ENCODE measurements at places on chromosomes 2 and 18.
A peak's percentile ranks its signal among the peaks of the same experiment; 100 is the strongest.

- no peak for DNase-seq
These were observed 36.8 kb downstream of the CHST10 start for GRCh38 chr2:100380681-100381080.

GRCh38 chr2:240280621-240281020, 140.2 kb upstream of the OTOS start:
- no peak for DNase-seq

DNA sequence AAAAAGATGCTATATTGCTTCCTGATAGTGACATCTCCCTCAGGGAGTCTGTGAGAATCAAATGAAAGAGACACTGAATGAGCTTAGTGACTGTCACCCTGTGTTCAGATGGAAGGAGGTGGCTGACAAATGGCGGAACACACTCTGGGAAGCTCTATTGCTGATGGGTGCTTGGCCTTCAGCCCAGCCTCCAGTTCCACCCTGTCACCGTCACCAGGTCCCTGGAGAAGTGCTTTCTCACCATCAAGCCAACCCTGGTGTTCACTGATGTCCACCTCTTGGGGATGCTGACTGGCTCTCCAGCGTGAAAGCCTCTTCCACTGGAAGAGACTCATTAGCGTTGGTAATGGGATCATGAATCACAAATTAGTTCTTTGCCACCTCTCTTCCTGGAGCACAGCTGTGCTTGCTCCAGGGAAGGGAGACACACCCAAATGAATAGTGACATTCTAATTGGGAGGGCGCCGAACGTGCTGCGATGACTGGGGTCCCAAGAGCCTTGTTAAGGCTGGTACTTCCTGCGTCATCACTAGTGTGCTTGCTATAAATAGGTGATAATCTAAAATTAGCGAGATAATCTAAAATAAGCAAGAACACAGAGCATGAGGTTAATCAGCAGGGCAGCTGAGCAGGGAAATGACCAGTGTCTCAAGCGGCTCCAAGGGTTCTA, 154.0 kb downstream of the CLIP4 start:
- peak; percentile 7 for DNase-seq

DNA sequence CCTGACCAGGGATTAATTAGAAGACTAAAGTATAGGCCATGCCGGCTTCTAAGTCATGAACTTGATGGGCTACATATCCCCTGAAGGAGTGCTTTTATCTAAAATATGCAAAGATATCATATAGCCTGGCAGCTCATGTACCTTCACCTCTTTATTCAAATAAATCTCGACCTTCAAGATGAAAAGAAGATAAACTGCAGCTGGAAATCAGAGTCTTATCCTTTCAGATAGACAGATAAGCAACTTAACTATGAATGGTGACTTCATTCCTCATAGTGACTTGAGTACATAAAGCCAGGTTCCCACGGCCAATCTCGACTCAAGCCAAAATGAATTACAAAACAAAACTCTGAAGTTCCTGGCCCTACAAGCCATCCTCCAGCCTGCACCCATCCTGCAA, 165.3 kb upstream of the KLHL29 start:
- DNase-seq: no peak

GRCh38 chr2:241617431-241618154, 19.4 kb downstream of the THAP4 start:
- peak; percentile 24 for DNase-seq

DNA sequence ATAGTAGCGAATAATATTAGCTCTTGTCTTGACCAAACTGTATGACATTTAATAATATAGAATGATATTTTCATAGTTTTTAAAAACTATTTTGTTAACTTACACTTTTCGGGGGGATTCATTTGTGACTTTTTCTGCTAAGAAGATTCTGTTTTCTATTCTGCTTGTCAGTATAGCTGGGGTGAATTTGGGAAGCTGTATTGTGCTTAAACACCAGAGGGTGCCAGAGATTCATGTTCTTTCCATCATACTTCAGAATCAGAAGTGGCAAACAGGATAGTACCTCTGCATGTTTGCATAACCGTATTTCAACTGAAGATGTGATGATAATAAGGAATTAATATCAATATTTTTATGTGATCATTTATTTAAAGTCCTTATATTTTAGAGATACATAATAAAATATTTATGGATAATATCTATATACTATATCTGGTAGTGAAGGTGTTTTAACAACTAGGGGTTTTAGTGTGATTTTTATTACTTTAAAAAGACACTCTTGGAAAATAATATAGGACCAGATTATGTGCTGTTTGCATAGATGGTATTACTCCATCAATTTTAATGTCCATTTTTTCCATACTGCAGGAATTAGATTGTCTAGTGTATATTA, 81.0 kb downstream of the TAF4B start:
- peak; percentile 59 for DNase-seq

DNA sequence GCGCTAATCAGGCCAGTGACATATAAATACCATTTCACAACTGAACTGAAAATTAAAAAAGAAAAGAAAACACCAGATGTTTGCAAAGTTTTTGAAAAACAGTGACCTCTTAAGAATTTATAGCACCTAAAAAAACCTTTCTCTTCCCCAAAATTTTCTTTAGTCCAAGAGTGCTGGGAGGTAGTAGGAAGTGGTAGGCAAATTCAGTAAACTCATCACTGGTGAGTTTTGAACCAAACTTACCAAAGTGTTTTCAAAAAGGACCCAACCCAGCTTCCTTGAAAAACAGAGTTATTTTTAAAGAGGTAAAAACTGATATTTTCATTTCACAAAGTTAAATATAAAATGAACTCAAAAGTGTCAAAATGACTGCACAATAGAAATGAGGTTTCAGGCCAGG, 90.4 kb downstream of the TMEM247 start:
- DNase-seq: no peak

DNA sequence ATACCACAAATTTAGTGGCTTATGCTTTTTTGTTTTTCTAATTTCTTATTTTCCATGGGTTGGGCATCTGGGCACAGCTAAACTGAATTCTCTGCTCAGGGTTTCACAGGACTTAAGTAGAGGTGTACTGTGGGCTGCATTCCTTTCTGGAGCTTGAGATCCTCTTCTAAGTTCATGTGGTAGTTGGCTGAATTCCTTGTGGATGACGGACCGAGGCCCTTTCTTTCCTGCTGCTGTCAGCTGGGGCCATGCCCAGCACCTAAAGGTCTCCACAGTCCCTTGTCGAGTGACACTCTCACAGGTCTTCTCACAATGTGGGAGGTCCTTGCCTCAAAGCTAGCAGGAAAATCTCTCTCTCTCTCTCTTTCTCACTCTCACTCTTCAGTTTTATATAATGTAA, 433.5 kb upstream of the LRATD1 start:
- no peak for DNase-seq

GRCh38 chr2:231449503-231450054, 14.7 kb downstream of the NCL start:
- DNase-seq: no peak

- DNase-seq: no peak
These were observed 13.9 kb downstream of the SCG2 start for GRCh38 chr2:223588251-223588650.

- no peak for DNase-seq
These were observed 47.2 kb upstream of the XPO1 start for GRCh38 chr2:61585383-61585782.

DNA sequence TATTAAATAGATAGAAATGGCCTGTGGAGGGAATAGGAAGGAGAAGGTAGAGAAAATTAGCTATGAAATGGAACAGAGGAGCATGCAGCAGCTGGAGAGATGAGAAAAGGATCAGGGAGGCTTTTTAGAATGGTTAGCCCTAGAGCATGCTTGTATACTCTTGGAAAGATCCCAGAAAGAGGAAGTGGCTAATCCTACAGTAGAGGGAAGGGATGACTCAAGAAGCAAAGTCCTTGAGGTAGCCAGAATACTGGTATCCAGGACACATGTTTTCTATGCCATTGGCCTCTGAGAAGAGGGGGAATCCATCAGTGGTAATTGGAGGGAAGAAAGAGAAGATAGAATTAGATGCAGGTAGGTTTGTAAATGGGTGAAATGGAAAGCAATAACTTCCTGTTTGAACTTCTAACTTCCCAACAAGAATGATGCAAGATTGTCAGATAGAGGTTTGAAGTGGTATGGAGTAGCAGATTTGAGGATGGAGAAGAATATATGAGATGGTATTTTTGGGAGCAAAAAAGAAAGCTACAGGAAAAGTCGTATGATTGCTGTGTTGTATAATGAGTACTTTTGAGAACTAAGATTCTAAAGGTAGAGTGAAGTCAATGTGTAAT, 17.1 kb upstream of the OSBPL6 start:
- DNase-seq: peak; percentile 58

DNA sequence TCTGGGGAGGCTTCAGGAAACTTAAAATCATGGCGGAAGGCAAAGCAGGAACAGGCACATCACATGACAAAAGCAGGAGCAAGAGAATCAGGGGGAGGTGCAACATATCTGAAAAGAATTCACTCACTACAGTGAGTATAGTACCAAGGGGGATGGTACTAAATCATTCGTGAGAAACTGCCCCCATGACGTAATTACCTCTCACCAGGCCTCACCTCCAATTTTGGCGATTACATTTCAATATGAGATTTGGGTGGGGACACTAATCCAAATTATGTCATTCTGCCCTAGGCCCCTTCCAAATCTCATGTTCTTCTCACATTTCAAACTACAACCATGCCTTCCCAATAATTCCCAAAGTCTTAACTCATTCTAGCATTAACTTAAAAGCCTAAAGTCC, 740.8 kb upstream of the SOX11 start:
- no peak for DNase-seq

DNA sequence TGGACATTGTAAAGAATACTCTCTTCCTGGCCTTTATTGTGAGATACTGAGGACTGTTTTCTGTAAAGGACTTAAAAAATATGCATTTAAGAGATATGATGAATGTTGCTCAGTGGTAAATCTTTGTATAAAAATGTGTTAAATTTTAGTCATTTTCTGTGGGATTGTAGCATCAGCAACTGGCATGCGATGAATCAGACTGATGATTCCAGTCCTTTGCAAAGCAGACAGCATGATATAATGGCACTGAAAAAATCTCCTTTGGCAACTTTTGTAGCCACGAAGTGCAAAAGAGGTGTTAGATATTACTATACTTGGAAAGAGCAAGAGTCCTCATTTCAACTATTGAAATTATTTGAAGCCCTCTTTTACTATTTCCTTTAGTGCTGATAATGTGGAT, 678.7 kb downstream of the PLCL1 start:
- peak; percentile 60 for DNase-seq

DNA sequence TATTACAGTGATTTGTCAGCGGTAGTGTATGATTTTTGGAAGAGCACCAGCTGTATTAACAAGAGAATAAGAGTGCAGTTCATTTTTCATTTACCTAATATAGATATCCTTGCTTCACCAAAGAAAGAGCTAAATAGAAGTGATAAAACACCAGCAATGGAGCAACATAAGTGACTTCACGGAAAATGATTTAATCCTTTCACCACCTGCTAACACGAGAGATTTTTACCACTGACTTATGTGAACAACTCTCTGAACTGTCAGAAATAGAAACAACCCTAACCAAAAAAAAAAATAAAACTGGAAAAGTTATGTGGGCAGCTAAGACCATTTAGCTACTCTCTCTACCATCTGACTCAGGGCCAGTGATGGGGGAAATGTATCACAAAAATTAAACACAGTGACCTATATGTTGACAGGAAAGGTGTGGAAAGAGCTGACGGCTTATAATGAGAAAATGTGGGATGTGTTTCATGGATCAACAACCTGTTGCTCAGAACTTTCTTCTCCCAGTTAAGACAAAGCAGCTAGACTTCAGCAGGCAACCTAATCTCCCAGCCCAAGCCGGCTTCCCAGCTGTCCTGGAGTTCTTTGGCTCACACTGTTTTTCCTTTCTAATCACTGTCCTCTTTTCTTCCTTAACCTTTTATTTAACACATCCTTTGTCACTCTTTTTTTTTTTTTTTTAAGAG, 272.7 kb downstream of the SS18 start:
- DNase-seq: no peak

DNA sequence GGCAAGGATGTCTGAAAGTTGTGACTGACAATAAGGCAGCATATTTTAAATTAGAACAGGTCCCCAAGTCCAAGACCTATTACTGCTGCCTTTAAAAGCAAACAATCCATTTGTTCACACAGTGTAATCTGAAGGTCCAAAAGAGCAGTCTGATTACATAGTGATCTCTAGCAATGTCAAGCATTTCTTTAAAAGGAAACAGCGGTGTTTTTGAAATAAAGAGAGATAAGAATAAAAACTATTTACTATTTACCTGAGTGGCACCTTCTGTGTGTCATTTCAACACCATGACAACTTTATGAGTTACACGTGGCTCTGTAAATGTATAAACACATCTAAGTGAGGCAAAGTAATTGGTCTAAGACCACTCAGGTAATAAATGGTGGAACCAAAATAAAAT, 1009.9 kb upstream of the CNTNAP5 start:
- no peak for DNase-seq

DNA sequence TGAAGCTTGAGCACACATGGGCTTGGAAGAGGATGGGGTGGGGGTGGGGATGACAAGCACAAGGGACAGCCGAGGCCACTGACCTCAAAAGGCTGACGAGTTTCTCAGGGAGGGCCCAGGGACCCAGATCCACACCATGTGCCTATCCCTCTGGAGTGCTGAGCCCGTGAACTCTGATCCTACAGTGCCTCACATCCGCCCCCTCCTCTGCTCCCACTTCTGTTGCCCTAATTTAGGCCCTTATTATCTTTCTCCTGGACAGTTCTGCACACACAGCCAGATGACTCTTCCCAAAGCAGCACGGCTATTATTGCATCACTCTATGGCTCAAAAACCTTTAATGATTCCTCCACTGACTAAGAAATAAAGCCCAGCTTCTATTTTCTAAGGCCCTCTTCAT, 24.8 kb downstream of the CYRIA start:
- DNase-seq: no peak

- DNase-seq: no peak
These were observed 60.1 kb upstream of the TUBA3E start for GRCh38 chr2:130258356-130258755.

- DNase-seq: peak; percentile 18
These were observed 638 bp downstream of the RPS7 start for GRCh38 chr2:3575534-3576262.

DNA sequence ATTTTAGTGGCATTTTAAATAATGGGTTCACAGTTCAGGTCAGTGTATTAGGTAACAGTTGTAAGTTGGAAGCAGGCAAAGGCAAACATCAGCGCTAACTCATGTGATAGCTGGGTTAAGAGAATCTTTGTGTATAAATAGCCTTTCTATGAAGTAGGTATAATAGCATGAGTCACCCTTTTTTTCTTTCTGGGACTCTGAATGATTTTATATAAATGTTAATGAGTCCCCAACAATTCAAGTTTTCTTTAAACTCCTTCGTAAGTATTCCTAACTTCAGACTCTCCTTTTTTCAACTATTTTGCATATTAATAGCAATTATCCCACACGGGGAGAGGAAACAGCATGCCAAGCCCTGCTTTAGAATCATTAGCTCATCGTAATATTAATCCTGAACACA, 384.3 kb downstream of the PIK3C3 start:
- DNase-seq: no peak

- DNase-seq: no peak
These were observed 12.5 kb upstream of the TEX261 start for GRCh38 chr2:71006955-71007799.

DNA sequence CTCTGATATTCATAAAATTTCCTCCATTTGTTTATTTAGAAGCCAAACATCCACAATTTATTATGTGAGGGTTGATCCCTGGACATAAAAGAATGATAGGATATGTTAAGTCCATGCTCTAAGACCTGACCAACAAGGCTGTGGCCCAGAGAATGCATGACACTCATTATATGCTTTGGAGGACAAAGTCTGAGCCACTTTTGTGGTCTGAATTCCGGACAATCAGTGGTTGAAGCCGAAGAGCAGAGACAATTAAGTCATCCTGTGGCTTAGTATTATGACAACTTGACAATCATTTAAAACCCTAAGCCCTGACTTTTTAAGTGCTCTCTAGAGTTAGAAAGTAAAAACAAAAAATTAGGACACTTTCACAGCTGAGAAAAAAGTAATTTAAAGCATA, 483.3 kb downstream of the PLCL1 start:
- no peak for DNase-seq

Data from EH (cell line).